Fibroblast of lung (primary cell): ENCODE measurements at places on chromosomes 11 and 22. TPM values are rescaled to one million over a fixed set of nuclear protein-coding genes. Genes with fewer than 3 reads are reported as not detected.
A peak's percentile ranks its signal among the peaks of the same experiment; 100 is the strongest.

DNA sequence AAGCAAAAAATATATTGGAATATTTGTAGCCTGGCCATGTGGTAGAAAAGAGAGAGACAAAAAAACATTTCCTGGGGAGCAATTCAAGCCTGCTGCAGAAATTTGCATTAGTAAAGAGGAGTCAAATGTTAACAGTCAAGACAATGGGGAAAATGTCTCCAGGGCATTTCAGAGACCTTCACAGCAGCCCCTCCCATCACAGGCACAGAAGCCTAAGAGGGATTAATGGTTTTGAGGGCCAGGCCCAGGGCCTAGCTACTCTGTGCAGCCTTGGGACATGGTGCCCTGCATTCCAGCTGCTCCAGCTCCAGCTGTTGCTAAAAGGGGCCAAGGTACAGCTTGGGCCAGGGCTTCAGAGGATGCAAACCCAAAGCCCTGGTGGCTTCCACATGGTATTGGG, 46.8 kb downstream of the PGR start:
- DNase-seq: no peak

GRCh38 chr11:81104051-81104450, 1629.6 kb downstream of the FAM181B start:
- no peak for DNase-seq

DNA sequence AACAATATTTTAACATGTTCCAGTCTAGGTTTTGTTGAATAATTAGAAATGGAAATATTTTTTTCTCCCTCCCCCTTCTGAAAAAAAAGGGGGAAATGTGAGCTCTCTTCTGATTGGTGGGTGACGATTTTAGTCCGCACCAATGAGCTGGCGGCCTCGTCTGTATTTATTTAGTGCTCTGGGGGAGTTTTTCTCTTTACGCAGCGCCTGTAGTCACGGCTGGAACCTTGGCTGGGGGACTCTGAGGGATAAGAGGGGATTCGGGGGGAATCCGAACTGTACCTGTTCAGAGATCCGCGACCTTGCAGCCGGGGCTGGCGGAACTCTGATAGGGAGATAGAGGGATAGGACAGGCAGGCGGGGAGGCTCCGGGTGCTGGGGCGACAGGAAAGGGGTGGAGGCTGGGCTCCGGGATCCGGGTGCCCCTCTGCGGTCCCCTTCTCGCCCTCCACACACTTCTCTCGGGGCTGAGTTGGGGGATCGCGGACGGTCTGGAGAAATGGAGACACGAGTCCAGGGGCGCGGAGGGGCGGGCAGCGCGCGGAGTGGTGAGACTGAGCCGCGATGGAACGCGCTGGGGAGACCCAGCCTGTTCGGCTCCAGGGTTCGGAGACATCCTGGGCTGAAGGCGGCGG, 99.7 kb upstream of the HSD17B12 start:
- DNase-seq: no peak

CRYBA4 gene
- polyA plus RNA-seq: not detected in 2 replicates

SLC22A8 gene
- not detected in 2 replicates for polyA plus RNA-seq

- DNase-seq: no peak
These were observed 40.9 kb downstream of the GALNT18 start for GRCh38 chr11:11580841-11581411.

GRCh38 chr11:110061296-110061695, 31.9 kb upstream of the ZC3H12C start:
- no peak for DNase-seq

DNA sequence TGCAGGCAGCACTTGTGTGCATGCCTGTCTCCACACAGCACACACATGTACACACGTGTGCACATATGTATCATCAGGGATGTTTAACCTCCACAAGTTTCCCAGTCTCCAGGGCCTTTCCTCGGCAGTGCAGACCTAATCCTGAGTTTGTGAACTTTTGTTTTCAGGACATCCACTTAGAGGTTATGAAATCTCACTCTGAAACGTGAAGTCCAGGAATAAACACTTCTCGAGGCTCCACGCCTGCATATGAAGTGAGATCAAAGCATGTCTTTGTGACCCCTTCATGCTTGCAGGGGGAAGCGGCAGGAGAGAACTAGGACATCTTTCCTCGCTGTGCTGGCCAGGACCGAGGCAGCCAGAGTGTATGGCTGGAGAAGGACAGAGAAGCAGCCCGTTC, 3.1 kb downstream of the SHISAL1 start:
- peak; percentile 34 for DNase-seq

MYBPC3 gene
- not detected in 2 replicates for polyA plus RNA-seq

PHOX2A gene
- polyA plus RNA-seq: not detected in 2 replicates

OR8D1 gene
- not detected in 2 replicates for polyA plus RNA-seq

GRCh38 chr11:129861702-129862522, 33.5 kb downstream of the NFRKB start:
- peak; percentile 90 for DNase-seq

C22orf42 gene
- polyA plus RNA-seq: not detected in 2 replicates

DNA sequence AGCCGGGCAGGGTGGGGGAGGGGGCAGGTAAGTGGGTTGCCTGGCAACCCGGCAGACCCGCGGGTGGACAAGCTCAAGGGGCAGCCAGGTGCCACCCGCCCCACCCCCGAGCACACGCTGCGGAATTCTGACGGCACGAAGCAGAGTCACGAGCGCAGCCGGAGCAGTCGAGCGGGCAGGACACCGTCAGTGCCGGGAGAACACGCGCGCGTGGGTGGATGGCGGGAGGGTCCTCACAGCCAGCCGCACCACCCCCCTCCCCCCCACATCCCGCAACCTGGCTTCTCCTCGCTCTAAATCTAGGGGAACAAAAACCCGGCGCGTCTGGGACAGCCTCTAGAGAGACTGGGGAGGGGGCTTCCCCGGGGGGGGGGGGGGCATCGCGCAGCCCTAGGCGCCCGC, 133.1 kb upstream of the HSD17B12 start:
- no peak for DNase-seq

OR8D4 gene
- not detected in 2 replicates for polyA plus RNA-seq

DNA sequence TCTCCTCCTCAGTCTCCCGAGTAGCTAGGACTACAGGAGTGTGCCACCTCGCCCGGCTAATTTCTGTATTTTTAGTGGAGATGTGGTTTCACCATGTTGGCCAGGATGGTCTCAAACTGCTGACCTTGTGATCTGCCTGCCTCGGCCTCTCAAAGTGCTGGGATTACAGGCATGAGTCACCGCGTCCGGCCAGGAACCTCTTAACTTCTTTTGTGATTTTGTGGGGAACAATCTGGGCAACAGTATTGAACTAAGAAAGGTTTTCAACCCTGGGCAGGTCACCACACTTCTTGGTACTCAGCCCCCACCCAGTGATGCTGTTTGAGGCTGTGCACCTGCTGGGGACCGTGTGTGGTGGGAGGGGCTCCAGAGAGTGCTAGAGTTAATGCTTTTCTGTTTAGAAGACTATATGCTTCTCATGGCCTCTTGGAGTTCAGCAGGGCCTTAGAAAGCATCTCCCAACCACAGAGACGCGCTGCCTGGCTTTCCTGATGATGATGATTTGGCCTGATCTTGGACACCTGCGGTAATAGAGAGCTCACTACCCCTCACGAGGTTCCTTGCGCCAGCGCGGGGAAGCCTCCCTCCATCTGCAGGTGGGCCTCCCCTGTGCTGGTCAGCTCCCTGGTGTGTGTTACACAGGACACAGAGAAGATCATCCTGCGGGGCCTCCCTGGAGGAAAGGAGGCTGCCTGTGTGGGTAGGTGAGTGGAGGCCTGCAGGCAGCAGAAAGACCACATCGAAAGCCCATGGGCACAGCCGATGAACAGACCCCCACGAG, 1.2 kb downstream of the DENND6B start:
- no peak for DNase-seq

GRCh38 chr11:57163160-57163868, 18.4 kb upstream of the LRRC55 start:
- DNase-seq: no peak

SERPING1 gene
- 35.8 and 117 TPM in 2 replicates for polyA plus RNA-seq

DNA sequence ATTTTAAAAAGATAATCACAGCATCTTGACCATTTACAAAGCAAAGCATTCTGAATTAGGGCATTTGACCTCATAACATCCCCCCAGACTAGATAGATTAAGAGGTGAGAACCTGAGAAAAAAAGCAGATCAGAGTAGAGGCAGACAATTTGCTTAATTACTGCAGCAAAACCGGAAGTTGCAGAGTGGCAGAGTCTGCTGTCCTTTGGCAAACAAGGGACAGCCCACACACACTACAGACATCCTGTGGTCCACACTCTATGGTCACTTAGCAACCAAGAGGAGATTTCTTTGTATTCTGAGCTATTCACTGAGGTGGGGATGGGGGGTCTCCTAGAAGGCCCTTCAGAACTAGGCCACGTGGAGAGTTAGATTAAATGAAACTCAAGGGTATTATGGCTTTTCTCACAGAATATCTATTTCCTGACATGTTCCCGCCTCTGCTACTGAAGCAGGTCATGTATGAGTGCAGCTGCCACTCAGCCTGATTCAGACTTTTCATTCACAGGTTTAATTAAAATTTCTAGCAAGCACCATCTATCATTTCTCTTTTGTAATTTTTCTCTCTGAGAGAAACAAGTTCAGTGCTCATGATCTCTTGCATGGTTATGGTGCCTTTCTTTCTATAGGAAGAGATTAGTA, 48.5 kb downstream of the SVIP start:
- no peak for DNase-seq

DNA sequence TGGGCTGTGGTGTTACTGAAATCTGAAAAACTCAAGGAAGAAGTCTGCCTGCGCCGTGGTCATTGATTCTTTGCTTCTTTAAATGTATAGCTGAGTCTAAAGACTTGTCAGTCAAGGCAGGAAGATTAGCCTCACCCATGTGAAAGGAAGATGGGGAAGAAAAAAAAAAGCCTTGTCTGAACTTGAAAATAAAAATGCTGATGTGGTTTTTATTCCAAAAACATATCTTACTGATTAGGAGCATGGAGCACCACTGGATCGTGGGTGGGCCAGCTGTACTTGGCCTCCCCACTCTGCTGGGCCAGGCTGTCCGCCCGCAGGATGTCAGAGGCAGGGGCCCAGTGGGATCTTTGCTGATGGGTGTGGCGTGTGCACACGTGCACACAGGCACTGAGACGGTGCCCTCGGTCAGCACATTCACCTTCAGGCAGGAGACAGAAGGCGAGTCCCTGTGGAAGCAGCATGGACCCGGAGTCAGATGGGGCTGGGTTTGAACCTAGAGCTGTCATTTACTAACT, 111.9 kb downstream of the WNT7B start:
- DNase-seq: no peak

DNA sequence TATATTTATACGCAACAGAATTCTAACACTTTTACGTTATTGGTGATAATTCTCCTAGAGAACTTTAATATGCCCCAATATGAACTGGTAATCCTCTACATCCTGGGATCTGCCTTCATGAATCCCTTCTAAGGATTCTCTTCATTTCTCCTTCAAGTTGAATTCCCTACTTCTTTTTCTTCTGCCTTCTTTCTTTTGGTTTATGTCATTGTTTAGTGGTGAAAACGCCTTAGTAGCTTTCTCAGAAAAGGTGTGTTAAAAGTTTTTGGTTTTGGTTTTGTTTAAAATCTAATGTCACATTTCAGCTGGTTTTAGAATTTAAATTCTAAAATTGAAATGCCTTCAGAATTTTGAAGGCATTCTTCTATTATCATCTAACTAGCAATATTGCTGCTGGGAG, 17.7 kb upstream of the RTL6 start:
- no peak for DNase-seq

POU2AF3 gene
- polyA plus RNA-seq: 0.07 TPM in 1 of 2 replicates, not detected in the other

DNA sequence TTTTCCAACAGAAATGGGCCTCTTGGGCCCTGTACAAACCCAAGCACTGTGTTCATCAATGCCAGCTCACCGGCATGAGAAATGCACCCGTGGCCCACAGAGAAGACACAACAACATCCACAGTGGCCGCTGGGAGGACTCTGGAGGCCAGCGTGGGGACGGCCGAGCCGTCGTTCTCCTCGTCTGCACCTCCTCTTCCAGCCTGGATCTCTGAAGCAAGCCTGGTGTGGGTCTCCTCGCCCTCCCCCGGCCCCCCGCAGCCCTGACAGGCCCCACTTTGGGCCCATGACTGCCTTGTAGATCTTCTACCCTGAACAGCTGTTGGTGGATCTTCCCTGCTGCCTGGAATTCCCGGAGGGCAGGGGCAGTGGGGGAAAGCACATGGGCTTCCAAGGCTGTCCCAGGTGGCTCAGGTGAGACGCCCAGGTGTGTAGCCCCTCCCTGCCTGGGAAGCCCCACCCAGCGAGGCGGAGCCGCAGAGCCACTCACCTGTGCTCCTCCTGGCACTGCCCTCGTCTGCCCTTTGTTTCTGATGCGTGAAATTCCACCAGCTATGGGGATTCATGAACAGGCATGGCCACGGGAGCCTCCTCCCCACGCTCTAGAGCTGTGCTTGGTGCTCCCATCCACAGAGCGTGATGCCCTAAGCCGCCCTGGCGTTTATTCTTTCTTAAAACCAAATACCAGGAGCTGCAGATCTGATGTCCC, 225.9 kb downstream of the BRD1 start:
- no peak for DNase-seq

DNA sequence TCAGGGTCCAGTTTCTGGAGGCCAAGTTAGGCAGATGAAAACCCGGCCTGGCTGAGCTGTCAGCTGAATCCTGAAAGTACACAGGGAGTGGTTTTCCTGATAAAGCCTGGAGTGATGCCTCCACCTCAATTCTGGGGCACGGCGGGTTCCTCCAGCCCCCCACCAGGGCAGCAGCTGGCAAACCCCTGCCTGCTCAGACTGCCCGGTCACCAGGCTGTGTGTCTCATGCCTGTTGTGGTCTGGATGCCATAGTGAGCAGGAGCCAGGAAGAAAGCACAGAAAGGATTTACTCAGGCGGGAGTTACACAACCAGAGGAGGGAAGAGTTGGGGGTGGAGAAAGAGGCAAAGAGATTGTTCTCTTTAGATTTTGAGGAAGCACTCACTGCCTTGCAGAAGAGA, 119.9 kb upstream of the RASSF10 start:
- DNase-seq: peak; percentile 67

TTLL1 gene
- 11.7 and 15.8 TPM in 2 replicates for polyA plus RNA-seq

DNA sequence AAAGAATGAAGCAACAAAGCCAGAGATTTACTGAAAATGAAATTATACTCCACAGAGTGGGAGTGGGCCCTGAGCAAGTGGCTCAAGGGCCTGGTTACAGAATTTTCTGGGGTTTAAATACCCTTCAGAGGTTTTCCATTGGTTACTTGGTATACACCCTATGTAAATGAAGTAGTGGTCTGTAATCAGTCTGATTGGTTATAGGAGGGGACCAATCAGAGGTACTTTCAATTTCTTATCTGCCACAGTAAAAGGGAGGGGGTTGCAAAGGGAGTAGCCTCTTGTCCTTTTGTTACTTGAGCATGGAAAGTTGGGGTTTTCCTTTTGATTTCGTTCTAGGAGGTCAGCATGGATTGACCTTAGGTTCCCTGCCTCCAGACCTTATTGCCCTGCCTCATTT, 63.5 kb downstream of the ATM start:
- no peak for DNase-seq

GRCh38 chr22:24366701-24367100, 60.7 kb upstream of the ADORA2A start:
- no peak for DNase-seq

NXPE1 gene
- polyA plus RNA-seq: not detected in 2 replicates

RBFOX2 gene
- polyA plus RNA-seq: 184 and 190 TPM in 2 replicates

DNA sequence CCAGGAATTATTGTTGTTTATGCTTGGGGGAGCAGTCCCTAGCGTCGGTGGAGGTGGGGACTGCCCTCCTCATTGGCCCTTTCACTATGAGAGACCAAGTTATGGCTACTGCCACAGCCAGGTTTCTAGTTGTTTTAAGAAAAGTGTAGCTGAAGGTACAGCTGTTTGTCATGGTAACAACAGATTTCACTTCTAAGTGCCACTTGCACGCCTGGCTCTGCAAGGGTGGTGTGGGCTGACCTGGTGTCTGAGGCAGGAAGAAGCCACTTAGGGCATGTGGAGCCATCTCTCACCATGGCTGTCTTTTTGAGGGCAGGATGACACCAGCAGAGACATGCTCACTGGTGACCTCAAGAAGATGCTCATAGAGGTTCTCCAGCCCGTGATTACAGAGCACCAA, 46.3 kb upstream of the MPEG1 start:
- DNase-seq: no peak

GRCh38 chr11:75597636-75598035, 35.6 kb downstream of the SERPINH1 start:
- DNase-seq: no peak
